ENCODE measurements at places on chromosomes 6 and 20.

GRCh38 chr6:160349020-160349441 lies 853 bp downstream of the SLC22A3 start:
- no peak for DNase-seq

DNA sequence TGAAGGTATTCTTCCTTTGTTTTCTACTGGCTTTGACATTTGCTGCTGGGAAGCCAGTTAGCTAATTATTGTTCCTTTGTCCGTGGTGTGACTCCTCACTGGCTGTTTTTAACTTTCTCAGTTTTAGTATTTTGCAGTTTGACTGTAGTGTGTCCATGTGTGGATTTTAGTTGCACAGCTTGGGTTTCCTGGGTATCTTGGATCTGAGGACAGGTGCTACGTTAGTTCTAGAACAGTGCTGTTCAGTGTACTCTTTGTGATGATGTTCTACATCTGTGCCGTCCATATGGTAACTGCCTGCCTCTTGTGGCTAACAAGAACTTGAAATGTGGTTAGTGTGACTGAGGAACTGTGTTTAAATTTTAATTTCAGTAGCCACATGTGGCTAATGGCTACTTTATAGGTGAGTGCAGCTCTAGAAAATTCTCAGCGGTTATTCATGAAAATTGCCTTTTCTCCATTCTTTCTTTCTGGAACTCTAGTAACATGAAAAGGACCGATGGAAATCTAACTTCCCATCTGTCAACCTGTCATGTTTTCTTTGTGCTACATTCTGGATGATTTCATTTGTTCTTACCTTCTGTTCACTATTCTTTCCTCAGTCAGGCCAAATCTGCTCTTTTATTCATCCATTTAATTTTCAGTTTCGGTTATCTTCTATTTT lies 7.4 kb downstream of the SNX9 start:
- no peak for DNase-seq

DNA sequence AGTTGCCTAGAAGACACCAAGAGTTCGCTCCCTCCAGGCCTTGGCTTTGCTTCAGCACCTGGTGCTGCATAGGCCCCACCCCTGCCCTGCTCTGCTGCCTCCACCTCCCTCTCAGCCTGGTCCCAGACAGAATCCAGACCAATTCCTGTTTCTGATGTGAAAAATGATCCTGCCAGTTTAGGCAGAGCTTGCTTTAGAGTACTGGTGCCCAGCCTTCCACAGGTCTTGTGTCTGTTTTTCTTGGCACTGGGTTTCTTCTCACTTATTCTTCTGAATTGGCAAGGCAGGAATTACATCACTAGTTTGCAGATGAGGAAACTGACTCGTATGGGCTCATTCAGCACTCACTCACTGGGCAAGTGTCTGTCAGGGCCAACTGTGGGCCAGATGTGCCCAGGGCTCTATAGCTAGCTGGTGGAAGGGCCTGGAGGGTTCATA lies 53.0 kb downstream of the HLA-A start:
- DNase-seq = no peak

GRCh38 chr6:134004714-134005113 lies 47.7 kb downstream of the SLC2A12 start:
- DNase-seq = no peak

DNA sequence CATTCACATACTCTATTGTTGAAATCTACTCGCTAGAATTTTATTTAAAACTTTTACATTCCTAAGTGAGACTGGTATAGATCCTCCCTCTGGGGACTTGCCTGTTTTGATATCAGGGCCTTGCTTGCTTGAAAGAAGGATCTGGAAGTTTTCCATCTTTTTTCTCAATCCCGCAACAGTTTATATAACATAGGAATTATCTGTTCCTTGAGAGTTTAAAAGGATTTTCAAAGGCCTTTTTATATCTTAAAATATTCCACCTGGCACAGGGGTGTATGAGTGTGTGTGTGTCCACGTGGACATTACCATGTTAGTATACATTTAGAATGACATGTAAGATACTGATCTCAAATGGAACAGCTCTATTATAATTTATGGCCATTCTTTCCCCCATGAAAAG lies 96.3 kb downstream of the TRERF1 start:
- no peak for DNase-seq

Measured in tibial artery (tissue), 4 donors.